Activated naive CD4-positive, alpha-beta T cell treated with Interleukin-2 at 50 U/mL for 16 hours (primary cell): ENCODE measurements at places on chromosomes 13 and 19.
A peak's percentile ranks its signal among the peaks of the same experiment; 100 is the strongest.

DNA sequence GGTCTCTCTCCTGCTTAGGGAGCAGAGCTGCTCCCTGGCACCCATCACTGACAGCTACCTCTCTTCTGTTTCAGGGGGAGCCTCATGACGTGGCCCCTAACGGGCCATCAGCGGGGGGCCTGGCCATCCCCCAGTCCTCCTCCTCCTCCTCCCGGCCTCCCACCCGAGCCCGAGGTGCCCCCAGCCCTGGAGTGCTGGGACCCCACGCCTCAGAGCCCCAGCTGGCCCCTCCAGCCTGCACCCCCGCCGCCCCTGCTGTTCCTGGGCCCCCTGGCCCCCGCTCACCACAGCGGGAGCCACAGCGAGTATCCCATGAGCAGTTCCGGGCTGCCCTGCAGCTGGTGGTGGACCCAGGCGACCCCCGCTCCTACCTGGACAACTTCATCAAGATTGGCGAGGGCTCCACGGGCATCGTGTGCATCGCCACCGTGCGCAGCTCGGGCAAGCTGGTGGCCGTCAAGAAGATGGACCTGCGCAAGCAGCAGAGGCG is 23.2 kb upstream of the NCCRP1 start:
- DNase-seq: no peak

DNA sequence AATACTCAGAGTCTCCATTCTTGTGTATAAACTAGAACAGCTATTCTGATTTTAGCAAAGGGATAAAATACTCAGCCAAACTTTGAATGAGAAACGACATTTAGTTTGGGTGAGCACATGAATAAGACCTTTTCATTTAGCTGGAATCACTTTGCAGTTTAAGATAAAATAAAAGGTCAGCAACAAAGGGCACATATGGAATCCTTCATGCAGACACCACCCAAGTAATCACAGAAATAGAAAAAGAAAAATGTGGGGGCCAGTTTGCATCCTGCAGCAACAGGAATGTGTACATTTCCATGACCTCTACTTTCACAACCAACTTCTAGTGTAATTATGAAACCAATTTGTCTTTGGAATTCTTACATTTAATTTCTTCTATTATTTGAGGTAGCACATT is 1637.4 kb downstream of the PCDH9 start:
- DNase-seq: no peak

DNA sequence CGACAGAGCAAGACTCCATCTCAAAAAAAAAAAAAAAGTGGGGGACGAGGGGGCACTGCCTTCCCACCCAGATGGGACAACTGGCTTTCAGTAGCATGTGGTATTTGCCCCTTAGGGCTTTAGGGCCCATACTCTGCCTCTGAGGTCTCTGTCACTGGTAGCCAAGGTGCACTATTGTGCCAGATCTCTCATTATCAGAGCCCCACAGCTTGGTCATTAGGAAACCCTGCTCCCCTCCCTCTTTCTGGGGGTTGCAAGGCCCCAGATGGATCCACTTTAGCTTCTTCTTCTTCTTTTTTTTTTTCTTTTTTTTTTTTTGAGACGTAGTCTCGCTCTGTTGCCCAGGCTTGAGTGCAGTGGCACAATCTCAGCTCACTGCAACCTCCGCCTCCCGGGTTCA is 11.2 kb upstream of the ZNF358 start:
- DNase-seq: no peak

DNA sequence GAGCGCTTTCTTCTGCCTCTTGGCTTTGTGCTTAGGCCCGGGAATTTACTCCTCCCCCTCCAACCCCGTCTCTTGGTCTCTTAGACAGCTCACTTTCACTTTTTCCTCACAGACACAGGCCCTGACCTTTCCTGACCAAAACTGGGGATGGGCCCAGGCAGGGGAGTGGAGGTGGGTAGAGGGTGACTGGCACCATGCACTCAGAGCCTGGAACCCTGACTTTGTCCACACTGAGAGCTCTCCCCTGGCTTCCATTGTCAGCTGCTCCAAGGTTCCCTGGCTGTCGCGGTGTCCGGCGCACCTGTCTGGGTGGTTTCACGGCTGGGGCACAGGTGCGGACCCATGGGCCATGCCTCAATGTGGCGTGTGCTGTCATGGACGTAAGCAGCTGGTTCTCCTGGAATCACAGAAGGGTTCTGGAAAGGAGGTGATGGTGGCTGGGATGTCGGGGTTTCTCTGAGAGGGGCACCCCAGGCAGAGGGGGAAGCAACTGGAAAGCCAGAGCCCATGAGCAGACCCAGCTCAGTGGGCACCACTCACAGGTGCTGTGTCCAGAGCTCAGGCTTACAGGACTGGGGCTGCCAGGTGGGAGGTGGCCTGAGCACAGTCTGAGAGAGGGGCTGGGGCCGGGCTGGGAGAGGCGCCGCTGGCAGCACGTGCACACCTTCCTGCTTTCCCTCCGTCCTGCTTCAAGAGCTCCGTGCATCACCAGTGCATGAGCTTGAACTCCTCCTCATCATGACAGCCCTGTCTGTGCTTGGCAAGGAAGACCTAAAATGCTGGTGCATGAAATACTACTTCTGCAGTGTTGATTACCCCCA is 28.0 kb upstream of the C1QTNF9 start:
- DNase-seq: no peak

- no peak for DNase-seq
Measured at GRCh38 chr13:61142506-61142905, 273.1 kb downstream of the PCDH20 start.

DNA sequence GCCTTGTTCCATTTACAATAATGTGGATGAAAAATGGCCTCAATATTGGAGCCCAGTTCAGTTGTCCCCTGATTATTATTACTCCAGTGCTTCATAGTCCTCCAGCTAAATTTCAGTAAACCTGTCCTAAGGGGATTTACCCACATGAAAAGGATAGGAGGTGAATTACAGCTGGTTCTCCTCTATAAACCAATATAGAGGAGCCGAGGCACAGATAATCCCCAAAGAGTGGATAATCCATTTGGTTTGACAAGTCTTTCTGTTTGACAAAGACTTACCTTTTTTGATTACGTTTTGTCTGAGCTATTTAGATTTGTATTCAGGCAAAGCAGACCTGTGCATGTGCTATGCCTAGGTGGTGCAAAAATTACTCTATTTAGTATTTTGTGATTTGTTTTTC is 2.7 kb downstream of the CNMD start:
- no peak for DNase-seq

DNA sequence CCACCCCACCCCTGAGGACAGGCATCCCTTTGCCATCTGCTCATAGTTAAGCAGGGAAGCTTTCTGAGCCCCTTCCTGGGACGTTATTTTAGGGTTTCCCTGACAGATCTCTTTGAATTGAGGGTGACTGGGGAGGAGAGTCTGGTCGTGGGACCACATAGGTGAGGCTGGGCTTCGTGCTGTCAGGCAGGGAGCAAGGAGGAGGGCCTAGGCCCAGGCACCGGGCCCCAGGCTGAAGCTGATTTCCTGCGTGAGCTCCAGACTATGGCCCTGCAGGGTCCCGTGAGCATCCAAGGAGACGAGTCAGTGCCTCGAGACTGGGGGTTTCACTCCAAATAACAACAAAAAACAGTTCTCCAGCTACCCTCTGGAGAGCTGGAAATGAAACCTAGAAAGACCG is 60.4 kb downstream of the MYO9B start:
- no peak for DNase-seq

DNA sequence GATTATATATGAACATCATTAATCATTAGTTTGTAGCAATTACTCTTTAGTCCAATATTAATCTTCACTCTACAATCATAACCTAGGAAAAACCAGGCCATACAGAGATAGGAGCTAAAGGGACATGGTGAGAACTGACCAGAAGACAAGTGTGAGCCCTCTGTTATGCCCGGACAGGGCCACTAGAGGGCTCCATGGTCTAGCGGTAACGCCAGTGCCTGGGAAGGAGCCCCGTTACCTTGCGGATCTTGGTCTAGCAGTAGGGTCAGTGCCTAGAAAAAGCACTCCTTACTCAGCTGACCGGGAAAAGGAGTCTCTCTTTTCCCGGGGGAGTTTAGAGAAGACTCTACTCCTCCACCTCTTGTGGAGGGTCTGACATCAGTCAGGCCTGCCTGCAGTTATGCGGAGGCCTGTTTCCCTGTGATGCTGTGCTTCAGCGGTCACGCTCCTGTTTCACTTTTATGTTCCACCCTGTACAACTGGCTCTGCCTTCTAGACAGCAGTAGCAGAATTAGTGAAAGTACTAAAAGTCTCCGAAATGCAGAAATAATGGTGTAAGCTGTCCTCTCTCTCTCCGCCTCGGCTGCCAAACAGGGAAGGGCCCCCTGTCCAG is 13.8 kb downstream of the OR7D4 start:
- DNase-seq: peak; percentile 67

GRCh38 chr13:80881942-80882445 is 541.1 kb upstream of the SPRY2 start:
- DNase-seq: no peak

- no peak for DNase-seq
Measured at GRCh38 chr19:28475525-28475924, 737.4 kb downstream of the UQCRFS1 start.

- no peak for DNase-seq
Measured at GRCh38 chr13:20389696-20390525, 135.7 kb downstream of the CRYL1 start.

DNA sequence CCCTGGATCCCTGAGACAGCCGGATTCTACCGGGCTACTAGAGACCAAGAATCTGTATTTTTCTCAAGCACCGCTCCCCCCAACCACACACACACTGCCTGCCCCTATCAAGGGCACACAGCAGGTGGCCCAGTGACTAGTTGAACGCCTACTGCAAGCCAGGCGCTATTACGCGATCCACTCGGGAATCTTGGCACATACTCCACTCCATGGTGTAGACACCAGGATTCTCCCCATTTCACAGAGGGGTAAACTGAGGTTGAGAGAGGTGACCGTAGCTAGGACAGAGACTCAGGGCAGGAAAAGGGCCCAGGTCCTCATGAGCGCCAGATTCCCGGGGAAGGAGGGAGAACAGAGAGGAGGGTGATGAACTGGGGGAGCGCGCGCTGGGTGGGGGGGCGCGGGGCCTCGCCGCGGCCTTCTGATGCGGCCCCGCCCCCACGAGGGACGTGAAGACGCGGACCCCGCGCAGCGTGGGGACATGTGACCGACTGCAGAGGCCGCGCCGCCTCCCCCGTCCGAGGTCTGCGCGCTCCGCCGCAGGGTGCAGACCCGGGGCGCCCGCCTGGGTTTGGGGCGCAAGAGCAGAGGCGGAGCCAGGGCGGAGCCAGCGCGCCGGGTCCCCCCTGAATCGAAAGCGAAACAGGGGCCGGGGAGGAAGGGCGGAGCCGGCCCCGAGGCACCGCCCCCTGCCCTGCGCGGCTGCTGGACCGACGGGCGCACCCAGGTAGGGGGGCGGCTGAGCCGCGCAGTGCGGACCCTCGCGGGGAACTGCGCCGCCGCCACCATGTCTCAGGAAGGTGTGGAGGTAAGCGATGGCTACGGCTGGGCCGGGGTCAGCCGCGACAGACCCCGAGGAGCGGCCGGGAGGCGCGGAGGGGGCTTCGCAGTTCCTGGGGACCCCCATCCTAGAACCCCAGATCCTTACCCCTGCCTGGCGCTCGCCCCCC is at the start of gene SHFL:
SHFL (plus strand) TSS at position 677 of the 950 bp plus-strand sequence; CDS start at position 788, 111 bp downstream.
- DNase-seq: peak; percentile 84

GRCh38 chr13:105948143-105948542 is 587.3 kb downstream of the EFNB2 start:
- no peak for DNase-seq

DNA sequence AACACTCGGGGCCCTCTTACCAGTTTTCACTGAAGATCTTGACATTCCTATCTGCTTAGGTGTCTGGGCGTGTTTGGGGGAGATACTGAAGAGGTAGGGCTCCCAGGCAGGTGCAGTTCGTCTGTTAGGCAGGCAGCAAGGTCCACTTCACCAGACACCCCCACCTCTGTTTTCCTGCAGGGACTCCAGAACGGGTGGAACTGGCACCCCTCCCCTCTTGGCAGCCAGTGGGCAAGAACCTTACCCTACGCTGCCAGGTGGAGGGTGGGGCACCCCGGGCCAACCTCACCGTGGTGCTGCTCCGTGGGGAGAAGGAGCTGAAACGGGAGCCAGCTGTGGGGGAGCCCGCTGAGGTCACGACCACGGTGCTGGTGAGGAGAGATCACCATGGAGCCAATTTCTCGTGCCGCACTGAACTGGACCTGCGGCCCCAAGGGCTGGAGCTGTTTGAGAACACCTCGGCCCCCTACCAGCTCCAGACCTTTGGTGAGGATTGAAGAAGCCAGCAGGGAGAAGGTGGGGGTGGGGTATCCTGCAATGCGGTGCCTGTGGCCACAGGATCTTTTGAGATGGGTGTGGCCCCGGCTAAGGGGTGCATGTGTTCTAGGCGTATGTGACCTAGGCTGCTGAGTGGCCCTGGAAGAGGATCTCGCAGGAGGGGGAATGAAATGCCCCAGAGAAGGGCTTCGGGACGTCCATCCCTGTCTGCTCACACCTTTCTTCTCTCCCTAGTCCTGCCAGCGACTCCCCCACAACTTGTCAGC is 3.3 kb upstream of the ICAM4 start:
- DNase-seq: no peak

- no peak for DNase-seq
Measured at GRCh38 chr19:31596751-31597150, 247.5 kb upstream of the TSHZ3 start.

DNA sequence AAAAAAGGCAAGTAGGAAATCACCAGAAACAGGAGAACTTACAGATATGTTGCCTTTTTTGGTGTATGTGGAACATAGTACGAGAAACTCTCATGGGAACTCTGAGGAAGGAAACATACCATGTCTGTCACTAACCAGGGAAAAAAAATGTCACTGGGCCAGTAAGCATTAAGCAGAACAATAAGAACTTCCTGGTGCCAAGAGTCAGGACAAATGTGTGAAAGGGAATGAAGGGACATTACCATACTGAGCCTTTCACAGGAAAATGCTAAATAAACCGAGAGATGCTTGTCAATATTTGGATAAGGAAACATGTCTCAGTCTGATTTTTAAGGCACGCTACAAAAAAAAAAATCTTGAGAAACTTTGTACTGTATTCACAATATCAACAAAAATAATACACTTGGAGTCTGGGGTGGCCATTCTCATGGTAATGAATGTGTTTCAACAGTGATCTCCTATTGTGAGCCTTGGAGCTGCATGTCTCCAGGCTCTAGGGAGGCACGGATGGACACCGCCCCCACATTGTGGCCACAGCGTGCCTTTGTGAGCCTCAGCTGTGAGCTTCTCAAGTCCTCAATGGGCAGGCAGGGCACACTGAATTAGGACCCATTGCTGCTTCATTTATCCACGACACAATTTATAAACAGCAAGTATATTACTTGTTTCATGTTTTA is 113.0 kb upstream of the ARGLU1 start:
- DNase-seq: no peak
